MCF 10A (cell line): ENCODE measurements at places on chromosomes 13 and 19. TPM values are rescaled to one million over a fixed set of nuclear protein-coding genes. Genes with fewer than 3 reads are reported as not detected.

ARHGEF1 gene
- total RNA-seq = 106 and 108 TPM in 2 replicates

SLC25A30 gene
- 10.5 and 11.9 TPM in 2 replicates for total RNA-seq

DNA sequence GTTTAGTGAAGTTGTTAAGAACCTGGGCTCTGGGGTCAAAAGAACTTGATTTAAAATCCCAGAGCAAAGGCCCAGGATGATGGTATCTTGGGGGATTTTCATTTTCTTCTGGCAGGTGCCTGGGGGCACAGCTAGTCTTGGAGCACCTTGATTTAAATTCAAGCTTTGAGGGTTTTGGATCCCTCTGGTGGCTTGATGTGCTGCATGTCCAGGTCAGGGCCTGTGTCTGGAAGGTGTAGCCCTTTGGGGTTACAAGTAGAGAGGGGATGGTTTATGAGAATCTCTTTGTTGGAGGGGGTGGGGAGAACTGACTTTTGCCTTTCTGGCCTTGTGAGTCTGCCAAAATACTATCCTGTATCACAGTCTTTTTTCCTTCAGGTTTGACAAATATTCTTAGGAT lies 55.8 kb downstream of the AKAP11 start:
- DNase-seq = no peak

DNA sequence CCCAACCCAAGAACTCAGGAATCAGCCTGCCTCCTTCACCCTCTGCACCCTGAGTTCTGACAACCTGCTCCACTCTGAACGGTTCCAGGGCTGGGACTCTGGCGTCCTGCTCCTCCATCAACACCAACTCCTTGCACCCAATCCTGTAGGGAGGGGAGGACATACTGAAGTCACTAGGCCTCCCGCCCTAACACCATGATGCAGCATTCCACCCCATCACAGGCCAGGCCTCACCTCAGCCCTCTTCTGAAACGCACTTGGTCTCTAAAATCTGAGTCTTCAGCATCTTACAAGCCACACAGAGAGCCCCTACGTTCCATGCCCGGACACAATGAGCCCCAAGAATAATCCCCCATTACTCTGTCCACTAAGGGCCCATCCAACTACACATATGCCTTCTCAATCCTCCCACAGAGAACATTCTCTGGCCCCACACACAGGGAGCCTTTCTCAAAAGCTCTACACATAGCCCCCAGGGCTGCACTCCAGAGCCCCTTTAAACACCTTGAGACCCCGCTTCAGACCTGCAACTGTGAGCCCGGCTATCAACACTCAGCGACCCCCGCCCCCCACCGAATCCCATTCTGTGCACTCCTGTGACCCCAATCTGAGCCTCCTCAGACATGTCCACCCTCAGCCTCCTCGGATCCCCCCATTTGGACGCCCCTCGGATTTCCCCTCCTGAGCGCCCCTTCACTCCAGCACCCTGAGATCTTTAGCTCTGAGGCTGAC lies 567 bp downstream of the ALKBH6 start:
- no peak for DNase-seq

CABP5 gene
- total RNA-seq = not detected in 2 replicates

DNA sequence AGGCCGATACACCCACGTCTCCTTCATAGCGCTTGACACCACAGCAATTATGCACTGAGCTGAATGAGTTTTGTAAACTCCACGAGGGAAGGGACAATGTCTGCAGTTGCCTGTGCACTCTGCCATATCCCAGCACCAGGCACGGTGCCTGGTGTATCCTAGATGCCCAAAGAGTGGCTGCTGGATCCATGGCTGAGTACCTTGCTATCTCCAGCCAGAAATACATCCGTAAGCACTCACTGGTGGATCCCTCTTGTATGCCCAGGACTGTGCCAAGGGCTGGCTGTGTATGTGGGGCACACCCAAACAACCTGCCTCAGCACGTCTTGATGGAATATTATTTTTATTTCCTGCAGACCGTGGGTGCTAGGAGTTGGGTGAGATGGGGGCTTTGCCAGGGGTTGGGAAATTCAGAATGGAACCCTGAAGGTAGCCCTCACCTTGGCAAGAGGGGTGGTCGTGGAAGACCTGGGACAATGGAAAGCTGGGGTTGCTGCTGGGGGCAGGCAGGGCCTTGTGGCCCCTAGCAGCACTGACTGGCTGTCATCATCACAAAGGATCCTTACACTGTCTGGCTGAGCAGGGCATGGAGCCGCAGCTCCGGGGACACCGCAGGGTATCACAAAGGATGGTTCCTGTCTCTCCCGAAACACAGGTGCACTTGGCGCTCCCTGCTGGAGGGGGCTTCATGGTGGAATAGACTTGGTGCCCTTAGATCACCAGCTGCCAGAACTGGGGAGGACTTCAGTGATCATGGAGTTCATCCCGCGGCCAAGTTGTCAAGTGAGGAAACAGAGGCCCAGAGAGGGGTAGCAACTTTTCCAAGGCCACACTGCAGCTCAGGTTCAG lies 131.3 kb downstream of the URI1 start:
- no peak for DNase-seq

PPP1R12C gene
- 76.4 and 88.6 TPM in 2 replicates for total RNA-seq
